HL-60 (cell line): ENCODE measurements at places on chromosomes 11 and 22.

DNA sequence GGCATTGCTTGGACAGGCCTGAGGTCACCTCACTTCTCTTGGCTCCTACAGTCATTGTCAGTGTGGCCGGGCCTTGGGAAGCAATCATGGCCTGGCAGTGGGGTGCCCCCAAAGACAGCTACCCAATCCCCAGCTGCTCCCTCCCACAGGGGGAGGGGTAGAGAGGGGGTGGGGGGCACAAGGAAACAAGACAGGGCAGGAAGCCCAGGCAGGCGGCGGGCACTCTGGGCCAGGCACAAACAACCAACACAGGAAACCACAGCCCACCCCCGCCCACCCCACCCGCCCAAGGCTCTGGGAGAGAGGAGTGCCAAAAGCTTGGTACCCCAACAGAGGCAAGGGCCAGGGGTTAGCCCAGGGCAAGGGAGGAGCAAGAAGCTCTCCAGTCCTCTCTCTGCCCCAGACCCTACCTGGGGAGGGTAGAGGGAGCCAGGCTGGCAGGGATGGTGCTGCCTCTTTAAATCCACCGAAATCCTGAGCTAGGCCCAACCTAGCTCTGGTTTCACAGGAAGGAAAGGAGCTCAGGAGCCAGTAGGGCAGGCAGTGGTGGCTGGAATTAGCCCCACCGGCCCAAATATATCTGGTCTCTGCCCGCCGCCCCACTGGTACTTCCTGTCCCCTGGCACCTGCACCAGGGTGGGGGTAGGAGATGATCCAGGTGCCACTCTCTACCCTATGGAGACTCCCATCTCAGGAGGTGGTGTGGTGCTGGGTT is 12.2 kb downstream of the BCL9L start:
- DNase-seq, result no peak

GRCh38 chr22:44256556-44257485 is 55.9 kb downstream of the SHISAL1 start:
- no peak for DNase-seq

GRCh38 chr11:57530215-57530595 is 349 bp downstream of the TIMM10 start:
- no peak for DNase-seq

DNA sequence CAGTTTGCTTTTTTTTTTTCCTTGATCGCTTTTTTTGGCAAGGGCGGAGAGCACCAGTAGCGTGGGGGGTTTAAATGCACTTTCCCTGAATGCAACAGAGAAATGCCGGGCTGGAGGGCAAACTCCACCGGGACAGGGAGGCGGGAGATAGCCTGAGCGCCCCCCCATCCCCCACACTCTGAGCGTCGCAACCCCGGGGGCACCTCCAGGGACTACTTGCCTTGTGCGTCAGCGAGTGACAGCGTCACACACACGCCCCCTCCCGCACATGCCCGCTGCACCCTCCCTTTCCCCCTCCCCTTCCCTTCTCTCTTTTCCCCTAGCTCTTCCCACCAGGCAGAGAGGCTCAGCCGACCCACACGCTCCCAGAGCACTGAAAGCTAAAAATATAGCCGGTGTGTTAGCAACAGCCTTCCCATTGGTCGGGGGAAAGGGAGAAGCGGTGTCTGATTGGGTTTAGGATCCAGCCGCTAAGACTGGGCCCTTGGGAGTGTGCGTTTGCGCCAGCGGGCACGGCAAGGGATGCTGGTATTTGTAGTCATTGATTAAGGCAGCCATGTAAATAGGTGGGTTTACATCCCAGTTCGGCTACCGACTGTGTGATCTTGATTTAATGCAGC is 1.7 kb upstream of the TOB2 start:
- peak; percentile 98 for DNase-seq

- DNase-seq, result no peak
Measured at GRCh38 chr22:28962042-28962554, 78.7 kb downstream of the ZNRF3 start.

DNA sequence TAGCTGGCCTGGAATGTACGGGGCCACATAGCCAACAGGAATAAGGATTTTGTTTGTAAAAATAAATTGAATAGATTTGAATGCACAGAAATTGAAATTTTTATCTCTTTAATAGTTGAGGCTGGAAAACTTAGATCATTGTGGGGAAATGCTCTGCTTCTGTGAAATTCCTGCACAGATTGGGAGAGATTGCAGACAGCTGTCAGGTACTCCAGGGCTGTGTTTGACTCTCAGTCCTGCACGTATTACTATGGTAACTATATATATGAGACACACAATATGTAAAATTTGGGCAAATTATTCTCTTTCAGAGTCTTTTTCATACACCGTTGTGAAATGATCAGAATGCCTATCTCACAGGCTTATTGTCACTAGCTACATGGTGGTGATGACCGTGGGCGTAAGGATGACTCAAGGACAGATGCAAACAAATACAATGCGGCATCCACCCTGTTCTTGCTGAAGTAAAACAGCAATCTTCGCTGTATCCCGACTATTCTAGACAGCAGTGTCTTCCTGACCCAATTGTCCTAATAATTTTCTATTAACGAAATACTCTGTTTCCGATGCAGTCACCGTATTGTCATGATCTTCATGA is 79.4 kb downstream of the ZC3H12C start:
- DNase-seq, result no peak

GRCh38 chr11:6315811-6316425 is 4.4 kb downstream of the CAVIN3 start:
- DNase-seq, result peak; percentile 71

DNA sequence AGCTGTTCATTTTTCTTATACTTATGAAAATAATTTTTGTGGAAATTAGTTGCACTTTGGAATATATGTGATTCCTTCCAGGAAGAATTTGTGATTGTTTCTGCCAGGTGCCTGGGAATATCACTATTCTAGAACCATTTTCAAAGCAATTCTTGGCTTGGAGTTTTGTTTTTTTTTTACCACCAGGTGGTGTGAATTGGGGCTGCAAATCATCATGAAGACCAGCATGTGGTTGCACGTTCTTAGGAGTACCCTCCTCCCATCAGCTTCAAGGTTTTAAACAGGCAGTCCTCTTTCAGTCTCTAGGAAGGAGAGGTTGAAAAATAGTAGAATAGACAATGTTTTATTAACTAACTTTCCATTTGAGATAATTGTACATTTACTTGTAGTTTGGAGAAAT is 25.9 kb downstream of the USP47 start:
- no peak for DNase-seq

DNA sequence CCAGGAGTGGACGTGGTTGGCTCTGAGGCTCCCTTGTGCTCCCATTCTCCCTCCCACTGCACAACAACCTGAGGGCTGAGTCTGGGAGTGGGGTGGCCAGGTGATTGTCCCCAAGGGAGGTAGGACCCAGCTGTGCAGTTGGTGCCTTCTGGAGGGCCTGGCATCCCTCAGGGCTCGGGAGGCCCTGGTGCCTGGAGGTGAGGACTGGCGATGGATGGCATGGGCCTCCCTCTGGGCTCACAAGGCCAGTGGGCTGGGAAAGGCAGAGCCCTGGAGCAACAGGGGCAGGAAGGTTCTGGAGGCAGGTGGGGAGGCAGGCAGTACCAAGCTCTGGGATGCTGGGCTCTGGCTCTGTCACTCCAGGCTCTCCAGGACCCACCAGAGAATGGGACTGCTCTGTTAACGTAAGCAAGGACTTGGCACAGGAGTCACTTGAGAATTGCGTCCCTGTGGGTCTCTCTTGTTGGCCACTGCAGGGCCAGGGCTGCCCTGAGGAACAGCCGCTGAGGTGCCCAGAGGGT is 114.2 kb downstream of the KCNQ1OT1 start:
- no peak for DNase-seq

DNA sequence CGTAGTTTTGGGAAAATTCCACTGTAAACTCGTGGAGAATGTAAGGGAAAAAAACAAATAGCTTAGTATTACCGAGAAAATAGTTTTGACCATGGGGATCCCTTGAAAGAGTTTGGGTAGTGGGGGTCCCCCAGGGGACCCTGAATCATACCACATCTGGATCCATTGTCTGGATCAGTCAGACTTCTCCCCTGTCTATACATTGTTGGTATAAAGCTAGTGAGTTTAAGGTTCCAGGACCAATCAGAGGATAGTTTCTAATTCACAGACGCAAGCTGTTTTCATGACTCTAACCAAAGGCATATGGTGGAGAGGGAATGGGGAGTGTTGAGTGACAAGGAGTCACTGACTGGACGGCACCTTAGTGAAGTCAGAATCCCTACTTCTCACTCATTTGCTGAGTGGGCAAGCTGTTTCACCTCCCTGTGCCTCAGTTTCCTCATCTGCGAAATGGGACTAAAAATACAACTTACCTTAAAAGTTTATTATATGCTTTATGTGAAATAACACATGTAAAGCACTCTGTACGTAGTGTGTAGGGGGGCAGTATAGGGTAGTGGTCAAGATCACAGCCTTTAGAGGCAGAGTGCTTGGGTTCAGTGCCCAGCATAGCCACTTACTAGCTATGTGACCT is 90.2 kb downstream of the TRAF6 start:
- DNase-seq, result no peak

- DNase-seq, result no peak
Measured at GRCh38 chr11:102926517-102926916, 29.0 kb downstream of the MMP13 start.

DNA sequence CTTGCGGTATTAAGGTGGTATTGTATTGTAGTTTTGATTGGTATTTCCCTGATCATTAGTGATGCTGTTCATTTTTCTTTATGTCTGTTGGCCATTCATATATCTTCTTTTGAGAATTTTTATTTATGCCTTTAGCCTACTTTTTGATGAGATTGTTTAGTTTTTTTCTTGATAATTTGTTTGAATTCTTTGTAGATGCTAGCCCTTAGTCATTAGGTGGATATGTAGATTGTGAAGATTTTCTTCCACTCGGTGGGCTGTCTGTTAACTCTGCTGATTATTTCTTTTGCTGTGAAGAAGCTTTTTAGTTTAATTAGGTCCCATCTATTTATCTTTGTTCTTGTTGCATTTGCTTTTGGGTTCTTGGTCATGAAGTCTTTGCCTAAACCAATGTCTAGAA is 115.4 kb downstream of the VPREB1 start:
- no peak for DNase-seq

DNA sequence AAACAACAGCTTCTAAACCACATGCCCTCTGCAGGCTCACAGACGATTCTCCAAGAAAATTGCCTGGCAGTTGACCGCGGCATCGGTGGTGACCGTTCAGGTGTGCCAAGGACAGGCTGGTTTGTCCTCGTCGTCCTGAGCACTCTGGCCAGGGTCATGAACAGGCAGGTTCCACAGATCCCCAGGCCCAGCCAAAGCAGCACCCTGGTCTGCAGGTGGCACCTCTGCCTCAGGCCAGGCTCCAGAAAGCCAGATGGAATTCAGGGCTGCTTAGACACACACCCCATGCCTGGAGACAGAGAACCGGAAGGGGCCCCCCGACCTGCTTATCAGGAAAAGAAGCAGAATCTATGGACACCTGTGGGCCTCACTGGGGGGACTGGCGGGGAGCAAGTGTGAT is 338.7 kb downstream of the BRD1 start:
- DNase-seq, result no peak

DNA sequence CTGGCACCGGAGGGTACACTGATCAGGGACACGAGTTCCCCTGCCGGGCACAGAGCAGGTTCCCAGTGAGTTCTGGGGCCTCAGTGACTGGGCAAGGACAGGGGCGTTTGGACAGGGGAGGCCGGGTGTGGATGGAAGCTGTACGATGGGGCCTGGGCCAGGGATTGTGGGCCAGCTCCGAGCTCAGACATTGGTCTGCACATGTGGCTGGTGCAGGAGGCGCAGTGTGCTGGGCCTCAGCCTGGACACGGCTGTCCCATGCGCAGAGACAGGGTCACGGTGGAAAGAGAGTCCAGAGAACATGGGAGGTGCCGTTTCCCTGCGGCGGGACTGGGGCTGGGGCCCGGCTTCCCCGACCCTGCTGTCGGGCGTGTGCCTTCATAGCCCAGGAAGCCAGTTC is 60.7 kb downstream of the CDKN1C start:
- no peak for DNase-seq

DNA sequence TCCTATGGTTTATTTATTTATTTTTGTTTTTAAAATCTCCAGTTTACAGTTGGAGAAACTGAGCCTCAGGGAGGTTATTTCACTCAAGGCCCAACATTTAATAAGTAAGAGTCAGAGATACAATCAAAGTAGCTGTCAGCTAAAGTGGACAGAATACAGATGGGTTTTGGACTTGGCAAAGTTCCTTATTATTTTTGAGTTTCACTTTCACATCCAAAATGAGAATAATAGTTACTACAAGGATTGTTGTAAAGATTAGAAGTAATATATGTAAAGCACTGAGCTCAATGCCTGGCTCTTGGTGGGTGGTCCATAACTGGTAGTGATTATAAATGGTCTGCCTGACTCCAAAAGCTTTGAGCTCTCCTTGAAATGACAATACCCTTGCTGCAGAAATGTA is 87.5 kb upstream of the SESN3 start:
- DNase-seq, result no peak

DNA sequence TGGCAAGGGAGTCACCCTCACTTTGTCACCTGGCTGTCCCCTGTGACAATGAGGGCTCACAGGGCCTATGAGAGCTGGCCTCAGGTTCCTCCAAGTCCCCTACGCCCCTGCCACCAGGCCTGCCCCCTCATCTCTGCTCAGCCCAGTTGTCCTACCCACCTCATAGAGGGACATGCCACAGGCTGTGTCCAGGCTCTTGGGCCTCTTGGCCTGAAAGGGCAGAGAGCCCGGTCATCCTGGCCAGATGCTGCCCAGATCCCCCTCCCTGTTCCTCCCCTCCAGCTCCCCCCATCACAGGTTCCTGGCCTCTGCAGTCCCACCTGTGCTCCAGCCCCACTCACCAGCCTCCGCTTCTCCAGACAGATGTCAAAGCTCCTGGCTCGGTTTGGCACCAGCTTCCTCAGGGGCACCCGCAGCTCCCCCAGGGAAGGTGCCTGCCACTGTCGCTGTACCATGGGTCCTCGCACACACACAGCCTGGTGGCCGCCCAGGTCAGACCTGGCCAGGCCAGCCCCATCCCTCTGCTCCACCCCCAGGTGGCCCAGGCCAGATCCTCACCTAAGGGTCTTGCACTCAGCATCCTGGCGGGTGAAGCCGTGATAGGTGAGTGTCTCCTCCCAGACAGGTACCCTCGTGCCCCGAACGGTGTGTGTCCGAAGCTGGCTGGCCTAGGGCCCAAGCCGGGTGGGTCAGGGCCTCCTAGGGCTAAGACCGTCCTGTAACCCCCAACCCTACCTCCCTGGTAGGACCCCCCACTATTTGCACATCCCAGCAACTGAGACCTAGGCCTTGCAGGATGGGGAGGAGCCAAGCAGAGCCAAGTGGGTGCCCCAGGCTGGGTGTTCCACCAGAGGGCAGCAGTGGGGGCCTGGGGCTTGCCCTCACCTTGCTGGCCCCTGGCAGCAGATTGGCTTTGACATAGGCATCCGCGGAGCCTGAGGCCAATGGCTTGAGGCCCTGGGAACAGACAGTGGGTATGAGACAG is 8.3 kb downstream of the NDUFV1 start:
- peak; percentile 26 for DNase-seq

- DNase-seq, result no peak
Measured at GRCh38 chr22:32414191-32414590, 2.1 kb upstream of the RTCB start.

GRCh38 chr11:105368711-105369110 is 229.1 kb upstream of the CARD18 start:
- DNase-seq, result no peak
